ENCODE measurements at places on chromosomes 1 and 21. TPM values are rescaled to one million over a fixed set of nuclear protein-coding genes. Genes with fewer than 3 reads are reported as not detected.

GRCh38 chr1:62274496-62275485 is 44.4 kb downstream of the KANK4 start:
- no peak for DNase-seq

GRCh38 chr1:5920201-5920600 is 72.0 kb downstream of the NPHP4 start:
- no peak for DNase-seq

DNA sequence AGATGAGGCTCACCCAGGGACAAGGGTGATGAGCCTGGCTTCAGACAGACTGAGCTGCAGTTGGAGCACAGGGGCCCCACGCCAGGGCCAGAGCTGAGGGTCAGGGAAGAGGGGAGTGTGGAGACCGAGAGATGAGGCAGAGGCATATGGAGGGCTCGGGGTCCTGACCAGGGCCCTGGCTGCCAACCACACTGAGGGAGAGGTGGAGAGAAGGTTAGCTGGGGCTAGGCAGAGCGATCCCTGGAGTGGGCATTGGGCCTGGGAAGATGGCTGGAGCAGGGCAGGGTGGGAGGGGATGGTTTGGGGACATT is 8.0 kb downstream of the PEAR1 start:
- no peak for DNase-seq

DNA sequence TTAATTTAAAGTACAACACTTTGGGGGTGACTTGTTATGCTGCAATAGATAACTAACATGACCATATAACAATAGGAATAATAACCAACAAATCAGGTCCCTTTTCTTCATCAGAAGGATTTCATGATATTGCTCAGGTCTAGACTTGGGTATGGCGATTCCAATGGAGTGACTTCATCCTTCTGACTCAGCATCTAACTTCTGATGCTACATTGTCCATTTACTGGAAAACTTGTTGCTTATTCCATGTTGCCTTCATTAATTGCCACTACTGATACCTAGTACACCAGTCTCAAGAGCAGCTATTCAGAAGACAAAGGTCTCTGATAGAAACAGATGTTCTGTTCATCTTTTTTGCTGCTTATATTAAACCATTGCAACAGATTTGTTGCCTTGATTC is 324.3 kb downstream of the TGFB2 start:
- DNase-seq = peak; percentile 64

GRCh38 chr1:178921499-178921898 is 50.6 kb upstream of the ANGPTL1 start:
- no peak for DNase-seq

GRCh38 chr1:45551684-45552083 is 1.1 kb downstream of the AKR1A1 start:
- DNase-seq = no peak

GRCh38 chr1:26581287-26581651 is 51.7 kb downstream of the RPS6KA1 start:
- DNase-seq = no peak

The H6PD gene
- total RNA-seq = 15.9 TPM

The CHIA gene
- total RNA-seq = not detected

The TNFRSF9 gene
- 10.5 TPM for total RNA-seq

DNA sequence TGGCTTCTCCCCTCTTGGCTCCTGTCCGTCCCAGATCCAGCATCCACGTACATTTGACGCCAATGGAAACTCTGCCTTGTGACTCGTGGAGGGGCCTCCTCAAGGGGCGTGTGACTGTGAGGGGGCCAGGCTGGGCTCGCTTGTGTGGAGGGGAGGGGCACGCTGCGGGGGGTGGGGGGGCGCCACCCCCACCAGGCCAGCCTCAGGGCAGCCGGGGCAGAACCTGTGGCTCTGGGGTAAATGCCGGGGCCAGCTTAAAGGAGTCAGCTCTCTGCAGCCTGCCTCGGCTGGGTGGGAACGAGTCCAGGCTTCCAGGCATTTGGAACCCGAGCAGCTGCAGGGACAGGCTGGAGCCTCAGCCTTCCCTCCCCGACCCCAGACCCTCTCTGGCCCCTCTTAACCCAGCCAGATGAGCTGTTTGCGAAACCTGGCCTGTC is 94.1 kb downstream of the SIK1 start:
- no peak for DNase-seq

DNA sequence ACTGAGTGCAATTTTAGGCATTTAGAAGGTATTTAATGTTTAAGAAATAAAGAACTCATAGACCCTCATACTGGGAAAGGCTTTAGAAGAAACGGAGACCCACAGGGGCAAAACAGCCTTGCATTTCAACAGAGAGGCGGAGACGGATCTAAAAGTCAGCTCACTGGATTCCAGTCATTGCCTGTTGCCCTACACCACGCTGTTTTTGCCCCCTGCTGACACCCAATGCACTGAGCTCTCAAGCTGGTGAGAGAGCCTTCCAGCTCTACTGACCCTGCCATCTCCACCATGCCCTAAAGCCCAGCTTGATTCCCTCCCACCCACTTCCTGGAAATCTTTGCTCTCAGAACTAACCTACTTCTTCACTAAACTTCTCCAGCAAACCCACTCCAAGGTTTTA is 7.2 kb upstream of the TRAF3IP3 start:
- DNase-seq = no peak

GRCh38 chr1:240255922-240256321 is 164.2 kb downstream of the FMN2 start:
- no peak for DNase-seq

DNA sequence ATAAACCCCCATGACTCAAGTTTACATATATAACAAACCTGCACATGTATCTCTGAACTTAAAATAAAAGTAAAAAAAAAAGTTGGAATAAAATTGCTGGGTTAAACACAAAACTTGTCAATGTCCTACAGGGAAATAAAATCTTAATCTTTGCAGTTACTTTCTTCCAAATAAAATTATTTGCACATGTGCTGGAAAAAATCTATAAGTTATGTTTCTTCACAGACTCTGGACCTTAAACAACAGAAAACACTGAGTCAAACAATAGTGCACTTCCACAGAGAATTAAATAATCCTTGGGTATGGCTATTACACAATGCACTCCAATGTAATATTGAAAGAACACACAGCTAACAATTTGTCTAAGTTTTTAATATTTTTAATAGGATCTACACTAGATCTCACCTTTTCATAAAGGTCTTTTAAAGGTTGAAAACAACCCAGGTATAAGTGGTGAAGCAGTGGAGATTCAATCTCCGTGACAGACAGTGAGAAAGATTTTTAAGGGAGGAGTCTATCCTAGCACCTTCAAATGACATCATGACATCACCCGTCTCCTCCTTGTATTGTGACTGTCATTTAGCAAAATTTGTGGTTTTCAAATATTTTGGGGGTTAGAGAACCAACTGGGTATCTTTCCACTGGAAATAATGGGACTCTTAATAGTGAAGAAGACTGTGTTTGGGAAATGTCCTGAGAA is 25.2 kb upstream of the FGGY start:
- DNase-seq = peak; percentile 11

GRCh38 chr1:1387098-1388077 is 11.7 kb downstream of the CCNL2 start:
- DNase-seq = no peak

The ERO1B gene
- total RNA-seq = 1.1 TPM

- DNase-seq = no peak
Measured at GRCh38 chr1:11331036-11331944, 58.3 kb downstream of the UBIAD1 start.

The GSTM5 gene
- total RNA-seq = not detected

The CRNN gene
- not detected for total RNA-seq

GRCh38 chr1:174352117-174352516 is 95.6 kb upstream of the GPR52 start:
- DNase-seq = peak; percentile 8

- peak; percentile 70 for DNase-seq
Measured at GRCh38 chr1:7136166-7136953, 351.1 kb downstream of the CAMTA1 start.

GRCh38 chr1:77333501-77333900 is 51.7 kb downstream of the AK5 start:
- DNase-seq = no peak

The LEPROT gene
- total RNA-seq = 44.7 TPM

DNA sequence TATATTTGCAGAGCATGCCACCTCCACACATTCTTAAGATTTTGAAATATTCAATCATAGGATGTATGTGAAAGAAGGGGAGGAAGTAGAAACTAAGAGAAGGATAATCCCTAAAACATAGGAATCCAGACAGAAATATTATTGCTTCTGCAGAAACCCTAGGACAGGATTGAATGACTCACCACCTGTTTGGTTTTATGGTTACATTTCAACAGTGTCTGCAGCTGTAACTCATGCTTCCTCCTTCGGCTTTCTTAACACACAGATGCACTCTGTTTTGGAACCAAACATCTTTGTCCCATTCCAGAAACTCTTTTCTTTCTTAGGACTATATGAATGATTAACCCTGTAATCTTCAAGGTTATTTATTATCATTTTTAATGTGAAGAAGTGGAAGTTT is 20.7 kb downstream of the RGS7 start:
- DNase-seq = peak; percentile 56

DNA sequence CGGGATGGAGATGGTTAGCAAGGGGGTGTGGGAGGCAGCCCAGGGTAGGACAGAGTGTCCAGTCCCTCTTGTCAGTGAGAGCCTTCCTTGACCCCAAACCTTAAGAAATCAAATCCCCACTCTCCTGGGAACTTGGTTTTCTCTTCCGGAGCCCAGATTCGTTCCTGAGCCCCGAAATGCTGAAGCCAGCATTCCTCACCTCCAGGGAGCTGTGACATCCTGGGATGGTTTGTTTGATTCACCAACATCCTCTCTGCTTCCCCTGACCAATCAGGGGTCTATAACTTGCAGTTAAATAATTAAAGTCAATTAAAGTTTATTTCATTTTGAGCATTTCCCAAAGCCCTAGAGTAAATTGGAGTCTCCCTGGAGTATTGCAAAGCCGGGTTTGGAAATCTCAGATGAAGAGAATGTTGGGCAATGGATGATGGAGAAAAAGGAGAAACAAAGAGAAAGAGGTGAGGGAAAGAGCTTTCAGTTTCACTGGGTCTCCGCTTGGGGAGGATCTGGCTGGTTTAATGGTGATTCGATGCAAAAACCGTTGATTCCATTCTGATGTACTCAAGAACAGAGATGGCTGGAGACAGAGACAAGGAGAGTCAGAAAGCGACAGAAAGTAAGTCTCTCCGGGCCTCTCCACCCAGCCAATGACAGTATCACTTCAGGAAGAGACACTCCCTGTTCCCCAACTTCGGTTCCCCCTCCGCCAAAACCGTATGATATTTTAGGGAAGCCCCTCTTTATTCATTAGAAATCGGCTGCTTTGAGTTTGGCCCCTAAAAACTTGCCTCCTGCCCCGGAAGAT is 12.8 kb upstream of the ALX3 start:
- no peak for DNase-seq

GRCh38 chr1:39485046-39485803 is 6.2 kb upstream of the BMP8A start:
- no peak for DNase-seq

The NFASC gene
- 17.6 TPM for total RNA-seq
